Lower leg skin (tissue), 4 donors: ENCODE measurements at places on chromosomes 1 and 21.

- DNase-seq = no peak
Observed at GRCh38 chr1:56511364-56511763, 68.0 kb downstream of the PLPP3 start.

DNA sequence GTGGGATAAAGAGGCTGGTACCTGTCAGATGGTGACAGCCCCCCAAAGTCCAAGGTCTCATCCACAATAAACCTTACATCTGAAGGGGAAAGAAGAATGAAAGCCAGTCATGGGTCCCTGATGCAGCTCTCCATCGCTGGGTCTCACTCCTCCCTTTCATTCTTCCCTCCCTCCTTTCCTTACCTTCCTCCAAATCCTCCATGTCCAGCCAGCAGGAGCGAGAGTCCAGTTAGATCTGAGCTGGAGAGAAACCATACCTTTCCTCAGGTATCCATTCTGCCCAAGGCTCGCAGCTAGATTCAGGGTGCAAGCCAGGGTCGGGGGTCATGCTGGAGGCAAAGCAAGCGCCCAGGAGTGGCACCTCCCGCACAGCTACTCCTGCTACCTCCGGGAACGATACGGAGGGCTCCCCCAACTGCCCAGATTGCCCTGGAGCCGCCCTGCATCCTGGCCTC lies 421 bp downstream of the PSRC1 start:
- DNase-seq = no peak

- no peak for DNase-seq
Observed at GRCh38 chr1:200744143-200744542, 5.5 kb downstream of the CAMSAP2 start.

DNA sequence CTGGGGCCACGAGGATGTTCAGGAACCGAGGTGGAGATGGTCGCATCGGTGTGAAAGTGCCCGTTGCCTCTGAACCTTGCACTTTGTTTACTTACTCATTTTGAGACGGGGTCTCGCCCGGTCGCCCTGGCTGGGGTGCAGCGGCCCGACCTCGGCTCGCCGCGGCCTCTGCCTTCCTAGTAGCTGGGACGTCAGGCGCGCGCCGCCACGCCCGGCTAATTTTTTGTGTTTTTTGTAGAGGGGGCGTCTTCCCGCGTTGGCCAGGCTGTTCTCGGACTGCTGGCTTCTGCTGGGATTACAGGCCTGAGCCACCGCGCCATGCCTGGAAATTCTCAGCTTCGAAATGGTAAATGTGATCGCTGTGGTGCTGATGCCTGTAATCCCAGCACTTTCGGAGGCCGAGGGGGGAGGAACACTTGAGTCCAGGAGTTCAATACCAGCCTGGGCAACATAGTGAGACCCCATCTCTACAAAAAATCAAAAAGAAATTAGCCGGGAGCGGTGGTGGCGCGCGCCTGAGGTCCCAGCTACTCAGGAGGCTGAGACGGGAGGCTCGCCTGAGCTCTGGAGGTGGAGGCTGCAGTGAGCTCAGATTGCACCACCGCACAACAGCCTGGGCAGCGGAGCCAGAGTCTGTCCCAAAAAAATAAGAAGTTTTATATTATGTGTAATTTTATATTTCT lies 684 bp upstream of the MRPL20 start:
- DNase-seq = no peak

DNA sequence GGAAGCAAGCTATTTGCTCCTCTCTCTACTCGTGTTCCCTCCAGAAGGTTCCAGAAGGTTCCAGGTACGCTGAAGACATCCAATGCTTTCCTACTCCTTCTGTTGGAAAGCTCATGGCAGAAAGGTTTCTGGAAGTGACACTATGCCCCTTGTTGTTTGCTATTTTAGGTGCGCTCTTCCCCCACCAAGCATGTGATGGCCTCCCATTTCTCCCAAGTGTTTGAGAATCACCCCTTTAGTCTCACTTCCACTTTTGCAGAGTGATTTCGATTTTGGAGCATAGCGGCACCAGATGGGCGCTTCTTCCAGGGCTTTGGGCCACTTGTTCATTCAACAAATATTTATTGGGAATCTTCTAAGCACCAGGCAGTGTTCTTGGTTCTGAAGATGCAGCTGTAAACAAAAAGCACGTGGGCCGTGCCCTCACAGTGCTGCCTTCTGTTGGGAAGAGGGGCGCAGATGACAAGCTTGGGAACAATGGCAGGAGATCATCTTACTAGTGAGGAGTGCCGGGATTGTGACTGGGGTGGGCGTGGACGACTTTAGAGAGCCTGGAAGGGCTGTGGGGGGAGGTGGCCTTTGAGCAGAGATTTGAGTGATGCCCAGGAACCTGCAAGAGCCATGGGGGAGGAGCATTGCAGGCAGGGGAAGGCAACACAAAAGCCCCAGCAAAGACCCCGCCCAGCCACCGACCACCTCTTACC lies 43.0 kb upstream of the TARDBP start:
- DNase-seq = no peak

DNA sequence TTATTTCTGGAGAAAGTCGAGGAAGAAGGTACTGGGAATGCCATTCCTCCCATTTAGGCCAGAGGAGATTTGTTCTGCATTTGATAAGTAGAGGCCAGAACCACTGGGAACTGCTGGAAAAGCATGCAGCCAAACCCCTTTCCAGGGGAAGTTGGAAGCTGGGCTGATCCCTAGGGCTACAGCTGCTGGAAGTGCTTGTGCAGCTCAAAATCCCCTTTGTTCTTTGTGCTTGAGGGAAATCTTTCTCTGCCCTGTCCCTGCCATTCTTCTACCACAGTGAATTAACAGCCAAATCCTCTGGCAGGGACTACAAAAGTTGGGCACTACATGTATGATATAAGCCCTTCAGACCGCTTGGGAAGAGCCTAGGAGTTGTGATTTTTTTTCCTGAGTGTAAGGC lies 734.1 kb downstream of the LRRIQ3 start:
- no peak for DNase-seq

GRCh38 chr1:233245191-233245765 lies 50.2 kb downstream of the PCNX2 start:
- no peak for DNase-seq

GRCh38 chr1:206631085-206631509 lies 4.2 kb upstream of the DYRK3 start:
- DNase-seq = no peak

GRCh38 chr1:119795261-119796200 lies 15.7 kb downstream of the REG4 start:
- no peak for DNase-seq

DNA sequence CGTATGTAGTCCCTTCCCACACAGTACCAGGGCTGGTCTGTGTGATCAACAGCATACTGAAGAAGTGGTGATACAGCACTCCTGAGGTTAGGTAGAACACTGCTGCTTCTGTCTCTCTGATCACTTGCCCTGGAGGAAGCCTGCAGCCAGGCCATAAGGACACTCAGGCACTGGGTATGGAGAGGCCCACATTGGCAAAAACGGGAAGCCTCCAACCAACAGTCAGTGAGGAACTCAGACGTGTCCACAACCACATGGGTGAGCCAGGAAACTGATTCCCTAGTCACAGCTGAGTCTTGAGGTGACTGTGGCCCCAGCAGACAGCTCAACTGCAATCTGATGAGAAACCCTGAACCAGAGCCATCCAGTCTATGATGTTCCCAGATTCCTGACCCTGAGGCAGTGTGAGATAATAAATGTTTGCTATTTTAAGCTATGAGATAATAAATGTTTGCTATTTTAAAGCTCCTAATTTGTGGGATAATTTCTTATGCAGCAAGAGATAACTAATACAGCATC lies 62.5 kb downstream of the COQ8A start:
- no peak for DNase-seq

DNA sequence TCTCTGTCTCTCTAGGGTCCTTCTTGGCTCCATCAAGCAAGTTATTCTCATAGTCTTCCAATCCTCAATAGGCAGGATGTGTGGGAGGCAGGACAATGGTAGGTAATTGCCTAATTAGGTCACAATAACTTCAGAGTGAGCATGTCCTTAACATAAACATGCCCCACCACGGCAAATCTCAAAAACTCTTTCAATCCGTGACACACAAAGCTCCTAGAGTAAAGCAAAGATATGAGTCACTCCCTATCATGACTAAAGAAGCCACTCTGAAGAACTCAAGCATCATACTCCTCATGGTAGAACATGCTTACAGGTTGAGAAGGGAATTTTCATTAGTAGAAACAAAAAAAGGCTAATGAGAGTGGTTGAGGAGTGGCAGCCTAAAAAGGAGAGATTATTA lies 4.9 kb downstream of the HAO2 start:
- no peak for DNase-seq

- DNase-seq = peak; percentile 93
Observed at GRCh38 chr1:155078469-155079209, at the start of gene EFNA3. EFNA3 (plus strand) TSS chr1:155078837; CDS start chr1:155078942, 105 bp downstream.

GRCh38 chr1:2229037-2229864 lies 1.1 kb downstream of the SKI start:
- no peak for DNase-seq

- DNase-seq = no peak
Observed at GRCh38 chr1:113192242-113192641, 119.2 kb downstream of the LRIG2 start.

DNA sequence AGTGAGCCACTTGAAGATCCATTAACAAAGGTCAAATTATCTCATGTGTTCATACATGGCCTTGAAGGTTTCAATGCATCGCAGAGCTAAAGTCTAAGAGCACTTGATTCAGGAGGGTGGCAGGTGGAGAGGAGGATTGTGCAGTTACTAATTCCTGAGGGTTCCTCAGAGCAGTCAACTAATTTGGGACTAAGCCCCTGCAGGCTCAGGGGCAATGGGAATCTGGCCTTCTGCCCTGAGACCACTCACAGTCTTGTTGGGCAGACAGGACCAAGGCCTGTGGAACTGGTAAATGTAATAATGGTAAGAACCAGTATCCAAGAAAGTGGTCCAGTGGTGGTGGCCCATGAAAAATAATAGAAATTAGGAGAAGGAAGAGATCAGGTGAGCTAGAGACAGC lies 127.4 kb upstream of the HMGB4 start:
- DNase-seq = no peak

- peak; percentile 58 for DNase-seq
Observed at GRCh38 chr21:42621819-42622177, 31.6 kb upstream of the PDE9A start.

DNA sequence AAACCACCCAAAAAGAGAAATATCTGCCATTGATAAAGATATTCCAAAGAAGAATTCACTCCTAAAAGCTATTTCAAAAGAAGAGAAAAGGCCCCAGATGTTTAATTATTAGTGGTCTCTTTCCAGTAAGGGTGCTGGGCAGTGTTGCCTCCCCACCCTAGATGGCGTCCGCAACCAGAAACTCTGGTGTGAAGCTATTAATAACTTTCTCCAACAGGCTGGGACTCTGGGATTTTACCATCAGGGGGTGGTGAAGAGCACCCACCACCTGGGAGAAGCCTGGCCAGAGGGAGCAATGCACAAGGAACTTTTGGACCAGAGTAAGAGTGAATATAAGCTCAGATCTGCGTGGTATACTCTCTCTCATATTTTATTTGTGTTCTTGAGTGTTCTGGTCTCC lies 115.4 kb upstream of the TIAM1 start:
- no peak for DNase-seq

DNA sequence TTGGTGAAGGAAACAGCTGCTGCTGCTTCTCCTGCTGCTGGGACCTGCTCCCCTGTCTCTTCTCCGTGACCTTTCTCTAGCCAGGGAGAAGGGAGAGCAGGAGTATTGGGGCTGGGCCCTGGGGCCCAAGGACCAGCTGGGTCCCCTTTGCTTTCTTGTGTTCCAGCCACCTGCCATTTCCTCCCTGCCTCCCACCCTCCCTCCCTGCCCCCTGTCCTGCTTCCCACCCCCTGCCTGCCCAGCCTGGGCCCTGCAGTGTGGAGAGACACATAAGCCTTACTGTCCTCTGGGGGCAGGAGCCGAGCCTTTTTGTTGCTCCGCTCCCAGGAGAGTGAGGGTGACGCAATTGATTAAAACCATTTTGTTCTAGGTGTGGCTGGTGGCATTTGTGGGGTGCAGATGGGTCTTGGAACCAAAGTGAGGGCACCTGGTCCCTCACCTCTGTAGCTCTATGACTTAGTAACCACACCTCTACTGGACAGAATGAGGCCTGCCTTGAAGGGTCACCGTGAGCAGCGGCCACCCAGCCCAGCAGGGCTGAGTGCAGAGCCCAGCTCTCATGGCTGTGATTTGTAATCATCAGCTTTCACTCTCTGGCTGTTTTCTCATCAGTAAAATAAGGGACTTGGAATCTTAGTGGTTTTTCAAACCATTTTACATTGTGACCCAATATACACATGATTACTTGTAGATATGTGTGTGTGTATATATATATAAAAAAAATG lies 13.9 kb upstream of the TMEM222 start:
- DNase-seq = no peak

- DNase-seq = no peak
Observed at GRCh38 chr1:245211035-245211749, 56.4 kb downstream of the KIF26B start.

GRCh38 chr1:157085421-157085820 lies 14.2 kb downstream of the ETV3L start:
- peak; percentile 31 for DNase-seq

- peak; percentile 92 for DNase-seq
Observed at GRCh38 chr1:6962996-6963911, 178.0 kb downstream of the CAMTA1 start.

DNA sequence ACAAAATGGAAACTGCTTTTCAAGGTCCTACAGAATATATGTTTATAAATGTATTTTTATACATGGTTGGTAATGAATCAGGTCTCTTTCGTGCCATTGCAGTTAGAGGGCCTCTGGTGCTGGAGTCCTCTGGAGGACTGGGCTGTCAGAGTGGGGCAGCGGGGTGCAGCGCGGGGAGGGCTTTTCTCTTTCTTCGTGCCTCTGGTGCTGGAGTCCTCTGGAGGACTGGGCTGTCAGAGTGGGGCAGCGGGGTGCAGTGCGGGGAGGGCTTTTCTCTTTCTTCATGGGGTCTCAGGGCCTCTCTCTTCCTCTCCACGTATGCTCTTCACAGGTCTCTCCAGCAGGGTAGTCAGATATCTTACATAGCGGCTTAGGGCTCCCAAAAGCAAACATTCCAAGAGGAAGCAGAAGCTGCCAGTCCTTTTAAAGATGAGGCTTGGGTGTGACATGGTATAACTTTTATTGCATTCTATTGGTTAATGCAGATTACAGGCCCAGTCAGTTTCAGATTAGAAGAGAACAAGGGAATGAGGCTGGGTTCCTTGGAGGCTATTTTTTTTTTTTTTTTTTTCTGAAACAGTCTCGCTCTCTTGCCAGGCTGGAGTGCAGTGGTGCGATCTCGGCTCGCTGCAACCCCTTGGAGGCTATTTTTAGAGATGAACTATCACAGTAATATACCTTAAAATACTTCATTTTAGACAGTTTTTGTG lies 13.1 kb downstream of the SDCCAG8 start:
- no peak for DNase-seq
